ENCODE measurements at places on chromosomes 3 and 15. TPM values are rescaled to one million over a fixed set of nuclear protein-coding genes. Genes with fewer than 3 reads are reported as not detected.

The FAM174B gene
- total RNA-seq: 16.7 TPM

The DOCK3 gene
- total RNA-seq: 39.9 TPM

The FOXL2 gene
- under 0.01 TPM for total RNA-seq

The CELSR3 gene
- total RNA-seq: 27.7 TPM

The ISLR gene
- total RNA-seq: 12.6 TPM

The IQCF5 gene
- not detected for total RNA-seq

The DAPK2 gene
- total RNA-seq: 0.82 TPM

The MME gene
- 4.1 TPM for total RNA-seq

The DNAH12 gene
- 0.82 TPM for total RNA-seq

The FETUB gene
- total RNA-seq: not detected

The PARP9 gene
- total RNA-seq: 4.1 TPM

The MAP6D1 gene
- total RNA-seq: 3.3 TPM

The SAMMSON gene
- total RNA-seq: not detected

The SPINK8 gene
- total RNA-seq: not detected

The VGLL3 gene
- total RNA-seq: 1.2 TPM

The SHC4 gene
- 5.7 TPM for total RNA-seq

The COL8A1 gene
- 1.6 TPM for total RNA-seq

The PEAK1 gene
- 15.9 TPM for total RNA-seq

The PTH1R gene
- 2.0 TPM for total RNA-seq

The NLGN1 gene
- 59.1 TPM for total RNA-seq

The PAQR5 gene
- 0.82 TPM for total RNA-seq

The ARGFX gene
- total RNA-seq: not detected

The STX19 gene
- total RNA-seq: not detected

The ITIH4 gene
- 6.1 TPM for total RNA-seq

The MFGE8 gene
- 18.3 TPM for total RNA-seq

The CTXN2 gene
- total RNA-seq: 0.82 TPM

The SKOR1 gene
- 0.41 TPM for total RNA-seq

The CCDC12 gene
- 25.3 TPM for total RNA-seq

The ANKUB1 gene
- total RNA-seq: 0.41 TPM

The ADCY5 gene
- total RNA-seq: 29.8 TPM

The MCTP2 gene
- total RNA-seq: 1.2 TPM

The CLDN1 gene
- 4.1 TPM for total RNA-seq

The ATP13A5 gene
- 0.41 TPM for total RNA-seq
